Pulmonary artery endothelial cell (primary cell): ENCODE measurements at places on chromosomes 6 and 20. TPM values are rescaled to one million over a fixed set of nuclear protein-coding genes. Genes with fewer than 3 reads are reported as not detected.

Gene SYS1
- 21.4 and 35.7 TPM in 2 replicates for total RNA-seq

Gene DYNLT2
- 0.73 and 0.85 TPM in 2 replicates for total RNA-seq

Gene RAD21L1
- total RNA-seq: 0.14 and 0.26 TPM in 2 replicates

Gene NFS1
- 22.3 and 48.5 TPM in 2 replicates for total RNA-seq

Gene IP6K3
- not detected in 2 replicates for total RNA-seq

Gene SULF2
- 64.6 and 120 TPM in 2 replicates for total RNA-seq

Gene MOG
- not detected in 2 replicates for total RNA-seq

Gene RBM39
- total RNA-seq: 247 and 325 TPM in 2 replicates

Gene SLC35B2
- total RNA-seq: 43.8 and 57.0 TPM in 2 replicates

Gene GATA5
- total RNA-seq: 0.07 TPM in 1 of 2 replicates, not detected in the other

Gene GGTLC1
- not detected in 2 replicates for total RNA-seq

Gene RAB32
- 137 and 176 TPM in 2 replicates for total RNA-seq

Gene SOBP
- total RNA-seq: 2.6 and 2.8 TPM in 2 replicates

Gene VGLL2
- total RNA-seq: not detected in 2 replicates

Gene PIGT
- 22.1 and 22.8 TPM in 2 replicates for total RNA-seq

Gene EPM2A
- 5.9 and 9.0 TPM in 2 replicates for total RNA-seq

Gene MATN4
- total RNA-seq: not detected in 2 replicates

Gene TINAG
- total RNA-seq: not detected in 2 replicates
